ENCODE measurements at places on chromosomes 12 and 14.
A peak's percentile ranks its signal among the peaks of the same experiment; 100 is the strongest.

DNA sequence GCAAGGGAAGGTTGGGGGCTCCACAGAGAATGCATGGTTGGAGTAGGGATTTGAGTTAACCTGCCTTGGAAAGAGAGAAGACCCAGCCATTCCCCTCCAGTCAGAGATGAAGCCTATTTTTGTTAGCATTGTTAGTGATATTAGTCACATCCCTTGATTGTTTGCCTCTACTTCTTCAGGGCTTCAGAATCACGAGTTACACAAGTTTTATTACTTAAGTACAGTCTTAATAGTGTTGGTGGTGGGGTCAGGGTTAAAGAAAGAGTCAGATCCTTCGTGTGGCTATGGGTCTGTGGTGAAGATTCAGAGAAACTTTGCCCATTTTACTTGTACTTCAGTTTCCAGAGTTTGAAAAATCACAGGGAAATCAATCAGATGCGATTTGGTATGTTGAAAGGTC is 363.1 kb downstream of the LRIG3 start:
- DNase-seq: no peak

GRCh38 chr14:89576960-89577359 is 159.9 kb upstream of the FOXN3 start:
- DNase-seq: no peak

DNA sequence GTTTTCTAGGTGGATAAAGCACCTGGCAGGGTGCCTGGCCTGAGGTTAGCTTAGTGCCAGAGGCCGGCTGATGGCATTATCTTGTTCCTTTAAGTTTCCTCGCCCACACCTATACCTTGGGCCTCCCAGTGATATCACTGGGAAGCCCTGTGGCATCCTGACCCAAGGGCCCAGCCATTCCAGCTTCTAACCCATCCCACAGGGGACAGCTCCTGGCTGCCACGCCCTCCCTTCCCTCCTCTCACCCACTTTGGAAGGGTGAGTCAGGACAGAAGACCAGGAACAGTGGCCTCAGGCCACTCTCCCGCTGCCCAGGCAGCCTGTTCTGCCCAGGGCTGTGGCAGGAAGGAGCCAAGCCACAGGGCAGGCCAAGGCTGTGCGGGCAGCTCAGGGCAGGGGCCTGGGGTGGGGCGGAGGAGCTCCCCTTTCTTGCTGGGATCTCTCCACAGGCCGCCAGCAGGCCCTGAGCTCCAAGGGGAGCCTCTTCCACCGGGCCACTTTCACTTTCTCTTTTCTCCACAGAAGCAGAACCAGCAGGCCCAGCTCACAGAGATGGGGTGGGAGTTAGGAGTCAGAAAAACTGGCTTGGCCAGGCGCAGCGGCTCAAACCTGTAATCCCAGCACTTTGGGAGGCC is 75.1 kb downstream of the IRF2BPL start:
- peak; percentile 17 for DNase-seq

DNA sequence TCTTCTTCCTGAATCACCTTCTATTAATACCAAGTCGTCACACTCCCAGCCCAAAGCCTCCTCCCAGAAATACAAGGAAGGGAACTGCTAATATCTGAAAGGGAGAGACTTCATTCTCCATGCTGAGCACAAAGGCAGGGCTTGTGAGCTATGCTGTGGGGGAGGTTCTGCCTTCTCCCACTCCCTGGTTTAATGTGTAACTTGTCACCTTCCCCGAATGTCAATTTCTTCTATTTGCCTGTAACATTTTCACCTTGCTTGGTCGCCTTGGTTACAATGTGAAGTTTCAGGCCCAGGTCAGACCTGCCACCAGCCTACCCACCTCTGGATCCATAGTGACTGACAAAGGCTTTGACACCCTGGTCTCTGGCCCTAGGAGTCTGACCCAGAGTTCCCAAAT is 82.0 kb upstream of the ESRRB start:
- DNase-seq: no peak

GRCh38 chr12:40253936-40254335 is 29.1 kb downstream of the LRRK2 start:
- no peak for DNase-seq

DNA sequence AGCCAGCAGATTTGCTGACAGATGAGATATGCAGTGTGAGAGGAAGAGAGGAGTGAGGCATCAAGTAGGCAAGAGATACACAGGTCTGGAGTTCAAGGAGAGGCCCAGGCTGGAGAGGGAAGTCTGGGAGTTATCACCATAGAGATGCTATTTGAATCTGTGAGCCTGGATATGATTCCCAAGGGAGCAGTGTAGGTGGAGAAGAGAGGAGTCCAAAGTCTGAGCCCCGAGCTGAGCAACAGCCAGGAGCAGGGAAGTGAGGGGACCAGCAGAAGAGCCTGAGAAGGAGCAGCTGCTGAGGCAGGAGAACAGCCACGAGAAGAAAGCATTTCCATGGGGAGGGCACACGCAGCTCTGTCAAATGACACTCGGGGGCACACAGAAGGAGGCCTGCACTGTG is 20.2 kb upstream of the NXPH4 start:
- no peak for DNase-seq

DNA sequence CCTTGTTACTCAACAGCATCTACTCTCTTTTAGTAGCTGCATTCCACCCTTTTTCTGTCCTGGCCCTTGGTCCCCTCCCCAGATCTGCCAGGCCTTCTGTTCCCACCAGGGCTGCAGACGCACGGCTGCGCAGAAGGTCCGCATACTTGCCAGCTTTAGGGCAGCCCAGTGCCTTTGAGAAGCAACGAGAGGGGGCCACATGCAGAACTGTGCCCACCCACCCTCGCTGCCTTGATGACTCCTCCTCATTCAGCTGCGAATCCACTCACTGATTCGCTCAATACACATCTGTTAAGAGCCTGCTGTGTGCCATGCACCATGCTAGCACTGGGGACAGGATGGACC is 39.2 kb downstream of the PRIMA1 start:
- no peak for DNase-seq

- no peak for DNase-seq
Observed at GRCh38 chr12:80099259-80099658, at the start of gene OTOGL. OTOGL (plus strand) TSS chr12:80099537; CDS start chr12:80209432, 109,895 bp downstream.

DNA sequence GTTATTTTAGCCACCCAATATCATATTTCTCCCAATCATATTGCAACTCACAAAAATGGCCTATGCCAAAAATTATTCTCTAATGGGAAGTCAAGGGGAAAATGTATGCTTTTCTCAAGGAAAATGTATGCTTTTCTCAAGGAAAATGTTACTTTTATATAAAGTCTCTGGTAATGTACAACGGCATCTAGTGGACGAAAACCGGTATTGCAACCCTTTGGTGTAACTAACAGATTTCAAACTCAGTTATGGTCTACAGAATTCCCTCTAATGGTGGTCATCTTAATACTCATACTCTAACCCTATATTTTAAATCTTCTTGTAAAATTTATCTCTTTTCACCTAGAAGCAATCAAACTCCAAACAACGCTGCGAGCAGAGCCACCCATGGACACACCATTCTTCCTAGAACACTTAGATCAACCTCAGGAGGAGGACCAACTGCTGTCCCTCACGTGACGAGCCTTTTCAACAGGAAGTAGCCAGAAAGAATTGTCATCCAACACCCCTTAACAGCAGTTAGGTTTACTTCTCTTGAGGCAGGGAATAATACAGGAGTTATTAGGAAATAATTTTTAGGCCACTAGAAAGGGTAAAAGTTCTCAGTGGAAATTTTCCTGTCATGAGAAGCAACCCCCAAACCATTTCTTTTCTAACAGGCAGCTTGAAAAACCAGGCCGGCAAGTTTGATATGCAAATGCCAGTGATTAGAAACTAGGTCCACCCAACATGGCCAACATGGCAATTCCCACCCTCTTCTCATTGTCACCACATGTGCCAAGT is 20.1 kb downstream of the APOBEC1 start:
- no peak for DNase-seq

- no peak for DNase-seq
Observed at GRCh38 chr12:52525661-52526499, 5.7 kb upstream of the KRT5 start.

GRCh38 chr14:92441751-92442504 is 71.7 kb upstream of the RIN3 start:
- DNase-seq: peak; percentile 36

GRCh38 chr14:99732436-99733210 is 48.5 kb downstream of the CYP46A1 start:
- no peak for DNase-seq
